ENCODE measurements at places on chromosomes 2 and 18. TPM values are rescaled to one million over a fixed set of nuclear protein-coding genes. Genes with fewer than 3 reads are reported as not detected.
A peak's percentile ranks its signal among the peaks of the same experiment; 100 is the strongest.

- DNase-seq, result no peak
Measured at GRCh38 chr18:77052983-77053309, 79.6 kb downstream of the MBP start.

- DNase-seq, result no peak
Measured at GRCh38 chr2:75517547-75518230, 43.0 kb downstream of the EVA1A start.

DNA sequence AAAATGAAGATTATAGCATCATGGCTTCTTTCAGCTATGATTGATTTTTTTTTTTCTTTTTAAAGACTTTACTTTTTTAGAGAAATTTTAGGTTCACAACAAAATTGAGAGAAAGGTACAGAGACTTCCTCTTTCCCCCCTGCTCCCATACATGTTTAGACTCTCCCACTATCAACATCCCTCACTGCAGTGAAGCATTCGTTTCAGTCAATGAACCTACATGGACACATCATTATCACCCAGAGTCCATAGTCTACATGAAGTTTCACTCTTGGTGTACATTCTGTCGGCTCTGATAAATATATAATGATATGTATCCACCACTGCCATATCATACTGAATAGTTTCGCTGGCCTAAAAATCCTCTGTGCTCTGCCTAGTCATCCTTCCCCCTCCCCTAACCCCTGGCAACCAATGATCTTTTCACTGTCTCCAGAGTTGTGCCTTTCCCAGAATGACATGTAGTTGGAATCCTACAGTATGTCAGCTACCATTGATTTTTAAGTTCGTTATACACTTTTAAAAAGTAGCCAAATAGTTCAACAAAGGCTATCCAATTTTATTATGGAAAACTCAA, 86.8 kb downstream of the GPD2 start:
- no peak for DNase-seq

GRCh38 chr2:207469943-207470729, 59.6 kb upstream of the CREB1 start:
- peak; percentile 43 for DNase-seq

ABI2 gene
- 54.2 TPM for total RNA-seq

CPS1 gene
- 12.8 TPM for total RNA-seq

CHRNG gene
- total RNA-seq, result not detected

KCNG2 gene
- 3.8 TPM for total RNA-seq

AGAP1 gene
- 4.9 TPM for total RNA-seq
